ENCODE measurements at places on chromosomes 5 and 9.

DNA sequence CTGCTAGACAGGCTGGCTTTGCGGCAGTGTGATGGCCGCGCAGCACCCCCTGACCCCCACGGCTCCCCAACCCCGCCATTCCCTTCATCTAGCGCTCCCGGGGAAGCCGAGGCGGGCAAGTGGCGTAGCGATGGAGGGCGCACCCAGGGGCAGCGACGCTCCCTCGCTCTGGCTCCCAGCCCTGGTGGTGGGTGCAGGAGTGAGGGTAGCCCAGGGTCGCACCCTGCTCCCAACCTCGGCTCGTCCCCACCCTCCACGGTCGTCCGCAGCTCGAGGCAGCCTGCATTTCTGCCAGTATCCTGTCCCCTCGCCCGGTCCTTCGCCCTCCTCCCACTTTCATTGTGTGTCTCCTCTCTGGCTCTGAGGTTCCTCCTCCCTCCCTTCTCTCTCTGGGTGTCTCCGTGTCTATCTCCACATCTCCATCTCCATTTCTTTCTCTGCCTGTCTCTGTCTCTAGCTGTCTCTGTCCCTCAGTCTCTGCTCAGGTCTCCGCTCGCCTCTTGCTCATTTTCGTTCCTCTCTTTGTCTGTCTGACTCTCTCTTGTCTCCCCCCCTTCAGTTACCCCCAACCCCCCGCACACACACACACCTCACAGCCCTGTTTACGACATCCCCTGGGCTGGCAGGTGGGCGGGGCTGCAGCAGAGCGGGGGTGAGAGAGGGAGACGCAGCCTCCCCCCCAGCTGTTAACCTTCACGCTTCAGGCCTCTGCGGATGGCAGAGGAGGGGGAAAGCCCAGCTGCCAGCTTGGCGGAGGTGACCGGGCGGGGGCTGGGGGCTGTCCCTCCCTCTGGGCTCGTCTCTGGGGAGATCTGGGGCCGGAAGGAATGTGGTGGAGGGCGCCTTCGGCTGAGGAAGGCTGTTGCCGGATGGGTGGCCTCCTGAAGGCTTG is 48.7 kb upstream of the PSD2 start:
- DNase-seq: no peak

- DNase-seq: no peak
Measured at GRCh38 chr5:171997011-171997410, 9.4 kb downstream of the FBXW11 start.

DNA sequence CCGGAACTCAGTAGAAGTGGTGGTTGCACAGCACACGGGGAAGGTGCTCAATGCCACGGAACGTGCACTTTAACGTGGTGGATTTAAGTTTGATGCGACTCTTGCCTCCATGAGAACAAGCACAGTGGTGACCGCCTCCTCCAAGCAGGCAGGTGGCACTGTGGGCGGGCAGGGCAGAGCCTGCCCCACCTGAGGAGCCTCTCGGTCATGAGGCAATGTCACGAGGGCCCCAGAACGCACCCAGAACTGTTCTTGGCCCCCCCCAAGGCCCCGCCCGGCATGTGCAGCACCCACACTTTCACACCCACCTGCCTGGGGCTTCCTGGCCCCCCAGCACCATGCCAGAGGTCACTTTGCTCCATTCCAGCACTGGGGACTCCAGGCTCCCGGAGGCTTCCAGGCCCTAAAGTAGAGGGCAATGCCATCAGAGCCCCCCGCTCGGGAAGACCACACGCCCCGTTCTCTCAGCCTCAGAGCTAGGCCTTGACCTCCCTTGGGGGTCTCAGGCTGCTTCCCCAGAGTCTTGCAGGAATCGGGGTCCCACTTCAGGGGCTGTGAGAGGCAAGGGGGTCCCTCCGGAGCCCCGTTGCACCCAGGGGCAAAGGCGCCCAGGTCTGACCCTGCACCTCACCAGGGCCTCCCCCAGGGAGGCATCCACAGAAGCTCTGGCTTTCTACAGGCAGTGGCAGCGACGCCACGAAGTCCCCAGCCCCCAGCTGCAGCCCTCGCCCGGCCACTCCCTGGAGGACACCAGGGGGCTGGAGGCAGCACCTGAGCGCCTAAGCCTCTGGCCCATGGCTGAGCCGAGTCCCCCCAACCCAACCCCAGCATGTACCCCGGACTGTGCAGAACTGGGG is 14.0 kb downstream of the CCDC187 start:
- no peak for DNase-seq

DNA sequence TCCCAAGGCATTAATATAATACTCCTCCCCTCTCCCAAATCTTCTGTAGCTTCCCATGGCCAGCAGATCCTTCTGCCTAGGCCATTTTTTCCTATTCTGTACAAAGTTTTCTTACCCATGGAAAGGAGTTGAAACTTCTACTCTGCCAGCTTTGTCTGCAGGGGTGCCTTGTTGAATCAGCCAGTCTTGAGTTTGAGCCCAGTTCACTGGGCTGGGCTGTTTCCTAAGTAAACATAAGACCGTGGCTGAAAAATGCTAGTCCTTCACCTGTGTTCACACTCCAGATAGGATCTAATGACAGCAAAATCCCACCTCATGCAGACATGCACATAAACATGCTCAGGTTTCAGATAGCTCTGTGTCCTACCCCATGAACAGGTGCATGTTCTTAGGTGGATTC is 10.4 kb downstream of the TEX48 start:
- DNase-seq: no peak

- DNase-seq: peak; percentile 54
Measured at GRCh38 chr5:155954701-155955445, 372.1 kb upstream of the SGCD start.

DNA sequence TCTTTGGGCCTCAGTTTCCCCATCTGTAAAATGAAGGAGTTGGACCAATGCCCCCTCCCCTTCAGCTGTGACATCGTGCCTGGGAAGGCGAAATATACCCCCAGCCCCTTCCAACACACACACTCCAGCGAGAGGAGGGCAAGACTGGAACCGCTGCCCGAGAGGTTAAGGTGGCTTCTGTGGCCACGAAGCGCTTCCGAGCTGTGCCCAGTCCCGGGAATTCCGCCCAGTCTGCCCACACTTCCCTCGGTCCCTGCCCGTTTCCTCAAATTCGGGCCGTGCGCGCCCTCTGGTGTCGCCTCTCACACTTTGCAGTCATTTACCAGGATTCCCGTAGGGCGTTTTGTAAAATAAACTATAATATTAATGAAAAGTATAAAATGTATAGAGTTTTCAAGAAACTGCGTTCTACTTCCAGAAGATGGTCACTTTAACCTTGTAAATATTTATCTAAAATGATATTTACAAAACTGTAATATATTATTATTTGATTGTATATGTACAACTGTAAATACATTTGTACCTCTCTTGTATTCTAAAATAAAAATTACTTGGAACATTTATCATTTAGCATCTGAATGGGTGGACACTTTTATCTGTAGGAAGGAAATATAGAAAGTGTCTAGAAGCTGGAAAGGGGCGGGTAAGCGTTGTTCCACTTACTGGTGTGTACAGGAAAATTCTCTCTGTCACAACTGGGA is 11.0 kb upstream of the EXOSC2 start:
- no peak for DNase-seq
